ENCODE measurements at places on chromosomes 11 and 22.

GRCh38 chr22:43320943-43321900 is 21.9 kb downstream of the SCUBE1 start:
- no peak for DNase-seq

- DNase-seq = no peak
Observed at GRCh38 chr22:19120829-19121630, 1.2 kb downstream of the DGCR2 start.

- no peak for DNase-seq
Observed at GRCh38 chr11:29306527-29306926, 710.3 kb downstream of the KCNA4 start.

DNA sequence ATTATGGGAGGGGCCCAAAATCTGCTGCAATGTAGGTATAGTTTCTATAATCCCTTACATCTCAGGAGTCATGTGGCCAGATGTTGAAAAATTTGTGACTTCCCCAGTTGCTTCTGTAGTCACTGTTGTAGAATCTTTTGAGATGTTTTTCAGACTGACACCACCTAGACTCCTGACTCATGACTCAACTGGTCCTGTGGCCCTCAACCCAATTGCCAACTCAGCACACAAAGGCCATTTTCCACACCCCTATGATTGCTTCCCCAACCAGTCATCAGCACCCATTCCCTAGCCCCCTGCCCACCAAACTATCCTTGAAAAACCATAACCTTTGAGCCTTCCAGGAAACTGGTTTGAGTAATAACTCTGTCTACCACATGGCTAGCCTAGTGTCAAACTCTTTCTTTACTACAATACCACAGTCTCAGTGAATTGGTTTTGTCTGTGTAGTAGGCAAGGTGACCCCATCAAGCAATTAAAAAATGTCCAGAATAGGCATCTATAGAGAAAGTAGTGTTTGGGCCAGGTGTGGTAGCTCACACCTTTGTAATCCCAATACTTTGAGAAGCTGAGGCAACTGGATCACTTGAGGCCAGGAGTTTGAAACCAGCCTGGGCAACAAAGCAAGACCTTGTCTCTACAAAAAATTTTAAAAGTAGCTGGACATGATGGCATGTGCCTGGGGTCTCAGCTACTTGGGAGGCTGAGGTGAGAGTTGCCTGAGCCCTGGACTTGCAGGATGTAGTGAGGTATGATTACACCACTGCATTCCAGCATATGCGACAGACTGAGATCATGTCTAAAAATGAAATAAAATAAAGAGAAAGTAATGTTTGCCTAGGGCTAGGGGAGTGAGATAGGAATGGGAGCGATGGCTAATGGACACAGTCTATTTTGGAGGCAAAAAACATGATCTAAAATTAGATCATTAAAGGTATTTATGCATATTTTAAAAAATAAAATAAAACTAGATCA is 24.1 kb upstream of the FEZ1 start:
- DNase-seq = no peak

DNA sequence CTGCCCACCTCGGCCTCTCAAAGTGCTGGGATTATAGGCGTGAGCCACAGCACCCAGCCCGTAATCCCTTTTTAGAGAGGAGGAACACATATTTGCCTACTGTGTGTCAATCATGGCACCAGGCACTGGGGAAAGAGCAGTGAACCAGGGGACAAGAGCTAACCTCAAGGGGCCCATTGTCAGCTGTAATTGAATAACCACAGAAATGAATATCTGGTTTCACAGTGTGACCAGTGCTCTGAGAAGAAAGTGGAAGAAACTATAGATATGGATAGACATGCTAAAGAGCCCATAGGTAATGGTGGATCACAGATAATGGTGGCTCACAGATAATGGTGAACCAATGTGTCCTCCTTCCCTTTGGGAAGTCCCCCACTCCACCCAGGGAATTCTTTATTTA is 8.6 kb upstream of the KCTD14 start:
- DNase-seq = no peak

GRCh38 chr11:19079643-19080440 is 19.3 kb upstream of the MRGPRX2 start:
- DNase-seq = no peak

- DNase-seq = no peak
Observed at GRCh38 chr11:107801641-107802040, 56.9 kb downstream of the SLC35F2 start.

GRCh38 chr22:41998361-41999261 is at the start of gene WBP2NL:
Gene WBP2NL, plus strand, starts transcription at chr22:41998788. Its CDS starts 31 bp downstream, at chr22:41998819.
- peak; percentile 29 for DNase-seq

GRCh38 chr11:115256397-115257197 is 247.6 kb downstream of the CADM1 start:
- no peak for DNase-seq

DNA sequence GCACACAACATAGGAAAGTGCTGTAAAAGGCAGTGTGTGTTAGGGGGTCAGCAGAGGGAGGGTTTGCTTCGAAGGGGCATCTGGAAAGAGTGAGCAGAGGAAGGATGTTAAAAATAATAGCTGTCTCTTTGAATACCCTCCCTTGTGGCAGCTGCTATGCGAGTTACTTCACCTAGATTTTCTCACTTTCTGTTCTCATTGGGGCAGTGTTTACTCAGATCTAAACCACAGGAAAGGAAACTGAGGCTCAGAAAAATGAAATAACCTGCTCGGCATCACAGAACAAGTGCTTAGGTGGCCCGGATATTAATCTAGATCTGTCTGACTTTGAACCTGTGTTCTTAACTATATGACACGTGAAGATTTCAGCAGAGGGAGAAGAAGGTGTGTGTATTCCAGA is 125.3 kb downstream of the C11orf91 start:
- no peak for DNase-seq

DNA sequence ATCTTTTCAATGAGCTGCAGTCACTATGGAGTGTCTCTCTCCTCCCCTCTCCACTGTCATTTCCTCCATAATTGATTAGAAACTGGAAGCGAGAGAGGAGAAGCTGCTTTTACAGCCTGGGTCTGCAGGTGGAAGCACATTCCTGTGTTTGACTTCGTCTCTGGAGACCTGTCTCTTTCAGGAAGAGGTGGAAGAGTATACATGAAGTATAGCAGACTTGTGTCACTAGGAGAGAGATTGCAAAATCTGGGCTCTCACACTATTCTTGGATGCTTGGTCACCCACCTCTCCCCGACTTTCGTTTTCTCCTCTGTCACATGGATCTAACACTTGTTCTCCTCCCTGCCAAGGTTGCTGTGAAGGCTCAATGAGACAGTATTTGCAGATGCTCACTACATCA is 323.3 kb downstream of the NTM start:
- DNase-seq = peak; percentile 33

DNA sequence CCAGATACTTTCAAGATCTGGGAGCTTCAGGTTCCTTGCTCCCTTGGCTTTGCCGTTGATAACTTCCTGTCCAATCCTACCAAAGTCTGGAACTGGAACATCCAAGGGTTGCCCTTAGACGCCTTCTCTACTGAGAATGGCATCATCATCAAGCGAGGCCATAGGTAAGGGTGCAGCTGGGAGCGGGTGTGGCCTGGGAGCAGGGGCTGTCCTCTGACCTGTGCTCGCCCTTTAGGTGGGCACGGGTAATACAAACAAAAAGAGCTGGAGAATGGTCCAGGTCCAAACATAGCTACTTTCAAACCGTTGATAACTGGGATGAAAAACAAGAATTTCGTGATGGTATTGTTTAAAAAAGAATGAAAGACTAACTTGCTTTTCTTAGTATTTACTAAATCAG is 25.0 kb downstream of the CASP12 start:
- no peak for DNase-seq

GRCh38 chr11:84497981-84498411 is 1129.1 kb downstream of the DLG2 start:
- DNase-seq = no peak

- DNase-seq = no peak
Observed at GRCh38 chr11:89015614-89016013, 50.2 kb downstream of the GRM5 start.

DNA sequence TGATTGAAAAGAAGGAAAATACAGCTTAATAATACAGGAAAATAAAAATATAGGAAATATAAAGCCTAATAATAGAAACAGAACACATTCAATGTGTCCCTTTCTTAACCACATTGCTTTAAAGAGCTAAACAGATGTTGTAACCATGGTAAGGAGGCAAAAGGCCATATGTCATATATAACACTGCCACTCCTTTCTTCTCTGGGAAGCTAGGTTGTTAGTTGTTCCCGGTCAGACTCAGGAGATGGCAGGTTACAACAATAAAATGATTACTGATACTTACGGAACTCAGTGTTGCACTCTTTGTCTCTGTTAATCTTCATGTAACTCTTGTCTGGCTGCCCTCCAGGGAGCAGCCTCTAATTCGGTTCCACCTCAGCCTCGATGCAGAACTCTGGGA is 134.7 kb upstream of the PGR start:
- no peak for DNase-seq

- DNase-seq = no peak
Observed at GRCh38 chr11:44992774-44993173, 42.1 kb upstream of the TP53I11 start.

- no peak for DNase-seq
Observed at GRCh38 chr11:21814169-21814568, 378.7 kb upstream of the ANO5 start.

DNA sequence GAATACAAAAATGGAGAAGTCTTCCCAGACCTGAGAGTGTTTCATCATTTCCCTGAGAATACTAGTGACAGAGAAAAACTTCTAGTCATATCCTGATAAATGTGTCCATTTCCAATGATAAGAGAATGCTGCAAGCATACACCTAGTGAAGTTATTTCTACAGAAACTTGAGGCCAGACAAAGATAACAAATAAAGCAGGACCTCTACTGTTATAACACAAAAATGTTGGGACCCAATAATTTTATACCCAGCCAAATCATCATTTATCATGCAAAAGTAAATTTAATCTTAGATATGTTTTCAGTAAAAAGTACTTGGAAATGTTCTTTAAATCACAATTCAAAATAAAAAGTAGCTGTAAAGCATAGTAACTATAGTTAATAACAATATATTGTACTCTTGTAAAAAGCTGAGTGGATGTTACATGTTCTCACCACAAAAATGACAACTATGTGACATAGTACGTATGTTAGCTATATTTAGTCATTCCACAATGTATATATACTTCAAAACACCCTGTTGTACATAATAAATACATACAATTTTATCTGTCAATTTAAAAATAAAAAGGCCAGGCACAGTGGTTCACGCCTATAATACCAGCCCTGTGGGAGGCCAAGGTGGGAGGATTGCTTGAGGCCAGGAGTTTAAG is 12.6 kb downstream of the RRAS2 start:
- DNase-seq = no peak

- DNase-seq = no peak
Observed at GRCh38 chr11:14894657-14895598, 2.9 kb upstream of the CYP2R1 start.

- DNase-seq = no peak
Observed at GRCh38 chr11:1791912-1792311, 28.2 kb upstream of the CTSD start.

GRCh38 chr11:92140021-92140420 is 84.6 kb upstream of the FAT3 start:
- DNase-seq = no peak

GRCh38 chr11:61702701-61703312 is 22.6 kb downstream of the DAGLA start:
- DNase-seq = no peak

DNA sequence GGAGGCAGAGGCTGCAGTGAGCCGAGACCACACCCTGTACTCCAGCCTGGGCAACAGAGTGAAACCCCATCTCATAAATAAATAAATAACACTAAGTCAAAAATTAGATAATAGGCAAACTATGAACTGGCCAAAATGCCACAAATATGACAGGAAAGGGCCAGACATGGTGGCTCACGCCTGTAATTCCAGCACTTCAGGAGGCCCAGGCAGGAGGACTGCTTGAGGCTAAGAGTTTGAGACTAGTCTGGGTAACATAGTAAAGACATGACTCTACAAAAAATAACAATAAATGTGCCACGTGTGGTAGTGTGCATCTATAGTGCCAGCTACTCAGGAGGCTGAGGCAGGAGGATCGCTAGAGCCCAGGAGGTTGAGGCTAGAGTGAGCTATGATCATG is 19.9 kb downstream of the SEC14L6 start:
- DNase-seq = no peak

- DNase-seq = no peak
Observed at GRCh38 chr11:16759857-16760508, 21.5 kb downstream of the C11orf58 start.

- no peak for DNase-seq
Observed at GRCh38 chr11:101166038-101166437, 36.4 kb upstream of the PGR start.

DNA sequence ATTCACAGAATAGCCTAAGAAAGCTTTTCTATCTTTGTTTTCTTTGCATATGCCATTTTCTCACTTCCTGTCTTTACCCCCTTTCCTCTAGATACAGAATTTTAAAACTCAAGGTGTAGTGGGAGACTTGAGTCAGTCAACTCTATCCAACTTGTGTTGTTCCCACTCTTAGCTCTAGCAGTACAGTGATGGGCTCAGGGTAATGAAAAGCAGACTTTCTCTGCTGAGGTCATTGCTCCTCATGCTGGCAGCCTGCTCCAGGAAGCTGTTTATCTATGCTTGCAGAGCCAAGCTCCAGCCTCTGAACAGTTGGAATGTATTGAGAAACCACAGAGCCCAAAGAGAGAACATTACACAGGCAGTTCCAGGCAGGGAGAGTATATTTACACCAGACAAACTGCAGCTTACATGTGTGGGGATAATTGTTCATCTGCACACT is 68.1 kb downstream of the CSTPP1 start:
- DNase-seq = no peak

- DNase-seq = no peak
Observed at GRCh38 chr22:37711490-37711889, 14.6 kb downstream of the TRIOBP start.

DNA sequence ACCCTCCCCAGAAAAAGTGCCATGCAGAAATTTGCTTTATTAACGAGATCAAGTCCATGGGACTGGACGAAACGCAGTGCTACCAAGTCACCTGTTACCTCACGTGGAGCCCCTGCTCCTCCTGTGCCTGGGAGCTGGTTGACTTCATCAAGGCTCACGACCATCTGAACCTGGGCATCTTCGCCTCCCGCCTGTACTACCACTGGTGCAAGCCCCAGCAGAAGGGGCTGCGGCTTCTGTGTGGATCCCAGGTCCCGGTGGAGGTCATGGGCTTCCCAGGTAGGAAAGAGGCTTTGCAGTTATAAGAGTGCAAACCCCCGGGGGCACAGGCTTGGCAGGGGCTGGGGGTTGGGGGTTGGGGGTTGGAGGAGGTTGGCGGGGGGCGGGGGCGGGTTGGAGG is 4.2 kb downstream of the APOBEC3H start:
- no peak for DNase-seq

DNA sequence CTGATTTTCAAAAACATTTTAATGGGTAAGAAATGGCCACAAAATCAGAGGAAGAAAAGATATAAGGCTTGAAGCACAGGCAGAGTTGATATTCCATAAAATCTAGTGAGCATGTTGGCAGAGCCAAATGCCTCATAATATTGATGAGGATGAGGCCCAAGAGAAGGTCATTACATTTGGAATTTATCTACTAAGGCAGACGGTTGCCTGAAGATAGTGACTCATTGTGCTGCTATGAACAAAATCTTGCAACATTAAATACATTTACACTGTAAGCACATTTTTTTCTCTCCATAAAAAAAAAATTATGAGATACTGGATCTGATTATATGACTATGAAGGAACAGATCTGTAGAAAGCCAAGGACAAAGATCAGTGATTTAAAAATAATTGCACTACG is 881.4 kb upstream of the CHORDC1 start:
- DNase-seq = no peak

- no peak for DNase-seq
Observed at GRCh38 chr11:94871491-94872185, 101.7 kb downstream of the CWC15 start.
